ENCODE measurements at places on chromosomes 5 and 9.

DNA sequence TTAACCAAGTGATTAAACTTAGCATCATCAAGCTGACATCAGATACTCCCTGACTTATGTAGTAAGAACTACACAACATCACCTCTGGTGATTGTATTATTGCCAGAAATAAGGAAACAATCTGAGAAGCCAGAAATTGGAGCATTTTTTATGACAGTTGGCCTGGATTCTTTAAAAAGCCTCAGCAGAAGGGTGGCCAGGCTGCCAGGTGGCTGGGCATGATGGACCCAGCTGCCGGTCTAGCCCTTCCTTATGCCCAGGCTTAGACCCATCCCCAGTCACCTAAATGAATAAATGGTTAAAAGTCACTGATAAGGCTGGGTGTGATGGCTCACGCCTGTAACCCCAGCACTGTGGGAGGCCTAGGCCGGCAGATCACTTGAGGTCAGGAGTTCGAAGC is 12.8 kb downstream of the OR1K1 start:
- no peak for DNase-seq

DNA sequence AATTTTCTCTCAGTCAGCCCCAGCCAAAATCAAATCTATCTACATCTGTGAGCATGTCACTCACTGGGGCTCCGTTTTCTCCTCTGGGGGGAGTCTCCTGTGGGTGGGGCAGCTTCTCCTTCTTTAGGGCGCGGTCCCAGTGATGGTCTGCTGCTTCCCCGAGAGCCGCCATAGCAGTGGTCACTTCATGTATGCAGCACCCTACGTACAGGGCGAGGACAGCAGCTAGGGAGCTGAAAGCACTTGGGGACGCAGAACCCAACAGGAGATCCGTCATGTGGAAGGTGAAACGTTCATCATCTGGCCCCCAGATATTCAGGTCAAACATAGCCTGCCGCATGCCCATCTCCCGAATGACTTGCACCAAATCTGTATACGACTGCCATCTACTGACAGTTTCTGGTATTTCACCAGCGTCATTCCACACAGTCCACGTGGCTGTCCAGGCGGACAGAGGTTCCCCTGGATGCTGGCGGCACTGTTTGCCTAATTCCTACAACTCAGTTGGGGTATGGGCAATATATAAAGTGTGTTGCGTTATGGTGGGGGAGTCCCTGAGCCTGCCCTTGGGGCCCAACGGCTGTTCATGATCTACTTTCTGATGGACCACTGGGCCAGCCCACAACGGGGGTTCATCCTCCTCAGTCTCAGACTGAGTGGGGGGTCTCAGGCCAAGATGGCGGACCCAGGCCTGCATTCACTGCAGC is 795.0 kb downstream of the EFNA5 start:
- DNase-seq: no peak

DNA sequence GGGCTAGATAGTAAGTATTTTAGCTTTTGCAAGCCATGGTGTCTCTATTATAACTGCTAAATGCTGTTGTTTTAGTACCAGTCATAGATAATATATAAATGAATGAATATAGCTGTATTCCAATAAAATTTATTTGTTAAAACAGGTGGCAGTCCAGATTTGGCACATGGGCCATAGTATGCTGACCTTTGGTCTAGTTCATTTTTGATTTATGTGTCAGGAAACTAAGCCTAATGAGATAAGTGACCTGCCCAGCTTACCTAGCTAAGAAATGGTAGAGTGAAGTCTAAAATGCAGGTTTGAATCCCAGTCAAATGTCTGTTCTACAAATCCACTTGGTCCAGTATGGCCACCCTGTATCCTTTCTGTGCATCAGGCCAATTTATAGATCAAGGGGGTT is 139.3 kb downstream of the ALDH1A1 start:
- no peak for DNase-seq

GRCh38 chr9:102867488-102867887 is 127.6 kb upstream of the CYLC2 start:
- no peak for DNase-seq

Measured in thymus (tissue), 14 donors.